T-helper 22 cell (primary cell): ENCODE measurements at places on chromosomes 2 and 18.

DNA sequence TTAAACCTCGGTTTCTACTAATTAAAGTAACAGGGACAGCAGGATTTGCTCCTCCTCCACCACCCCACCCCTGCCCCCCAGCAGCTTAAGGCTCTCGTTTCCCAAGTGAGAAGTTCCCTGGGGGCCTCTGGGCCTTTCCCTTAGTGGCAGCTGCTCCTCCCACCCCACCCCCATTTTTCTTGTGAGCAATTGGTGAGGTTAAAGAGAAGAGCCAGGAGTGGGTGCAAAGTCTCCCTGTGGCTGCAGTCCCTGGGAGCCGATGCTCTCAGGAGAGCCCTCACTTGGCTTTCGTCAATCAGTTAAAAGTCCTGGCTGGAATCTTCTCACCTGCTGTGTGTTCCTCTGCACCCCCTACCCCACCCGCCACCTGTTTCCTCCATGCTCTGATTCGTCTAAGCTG is 48.7 kb upstream of the AGAP1 start:
- DNase-seq = no peak

DNA sequence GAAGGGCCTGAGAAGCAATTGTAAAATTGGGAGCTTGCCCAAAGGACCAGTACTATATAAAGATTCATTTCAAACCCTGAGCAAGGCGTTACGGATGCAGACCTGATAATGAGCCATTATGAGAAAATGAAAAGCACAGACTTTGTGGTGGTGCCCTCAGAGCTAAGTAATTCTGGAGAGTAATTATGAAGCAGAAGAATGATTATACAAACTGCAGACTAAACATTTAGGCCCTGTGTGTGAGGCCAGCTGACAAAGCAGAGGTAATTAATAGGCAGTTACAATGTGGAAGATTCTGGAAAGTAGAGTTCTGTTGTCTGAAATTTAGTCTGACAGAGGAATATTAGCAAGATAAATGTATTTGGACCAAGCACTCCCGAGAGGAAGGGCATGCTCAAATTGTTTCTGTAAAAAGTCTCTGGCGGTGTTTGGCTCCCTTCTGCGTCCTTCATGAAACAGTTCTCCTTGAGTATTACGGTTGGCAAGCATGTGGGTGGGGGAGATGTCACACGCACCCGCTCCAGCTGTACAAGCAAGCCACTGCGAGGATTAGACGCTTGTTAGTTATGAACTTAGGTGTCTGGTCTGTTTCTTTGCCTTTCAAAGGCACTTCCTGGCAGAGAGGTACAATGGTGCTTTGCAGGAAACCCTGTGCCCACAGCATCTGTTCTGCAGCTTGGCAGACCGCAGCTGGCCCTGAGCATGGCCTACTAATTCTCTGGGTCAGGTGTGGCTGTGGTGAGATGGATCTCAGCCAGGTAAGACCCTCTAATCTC is 45.5 kb downstream of the CDC42EP3 start:
- DNase-seq = peak; percentile 55

DNA sequence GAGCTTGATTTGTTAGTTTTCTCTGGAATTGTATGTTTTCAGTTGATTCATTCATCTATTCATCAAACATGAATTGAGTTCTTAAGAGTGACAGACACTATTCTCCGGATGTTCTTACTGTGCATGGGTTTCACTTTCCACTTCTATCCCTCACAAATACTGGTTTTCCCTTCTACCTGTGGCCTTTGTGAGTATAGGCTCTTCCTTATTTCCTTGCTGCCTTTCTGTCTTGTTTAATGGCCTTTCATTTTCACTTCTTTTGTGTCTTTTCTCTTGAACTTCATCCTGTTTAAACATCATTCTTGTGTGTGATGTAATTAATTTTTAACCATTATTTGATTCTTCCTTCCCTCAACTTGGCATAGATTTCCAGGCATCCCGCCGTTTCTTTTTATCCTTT is 90.7 kb downstream of the CRIM1 start:
- no peak for DNase-seq

DNA sequence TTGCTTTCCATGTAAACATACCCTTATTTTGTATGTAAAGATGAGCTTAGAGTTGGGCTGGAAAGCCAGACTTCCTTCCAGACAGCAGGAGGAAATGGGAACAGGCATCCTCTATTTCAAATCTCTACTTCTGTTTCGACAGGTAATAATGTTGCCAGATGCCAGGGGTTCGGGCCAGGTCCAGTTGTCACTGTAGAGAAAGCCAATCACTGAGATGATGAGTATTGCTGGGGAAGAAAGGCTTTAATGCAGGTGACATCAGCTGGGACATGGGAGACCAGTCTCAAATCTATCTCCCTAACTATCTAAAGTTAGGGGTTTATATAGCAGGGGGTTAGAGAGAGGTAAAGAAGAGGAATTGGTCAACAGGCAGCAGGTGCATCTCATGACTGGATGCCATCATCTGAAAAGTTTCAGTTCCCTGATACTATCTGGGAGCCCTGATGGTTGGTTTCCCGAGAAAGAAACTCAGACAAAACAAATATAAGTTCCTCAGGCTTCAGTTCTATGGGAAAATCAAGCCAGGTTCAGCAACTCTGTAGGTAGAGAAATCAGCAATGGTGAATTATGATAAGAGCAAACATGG is 9.3 kb upstream of the MTCL1 start:
- DNase-seq = no peak

DNA sequence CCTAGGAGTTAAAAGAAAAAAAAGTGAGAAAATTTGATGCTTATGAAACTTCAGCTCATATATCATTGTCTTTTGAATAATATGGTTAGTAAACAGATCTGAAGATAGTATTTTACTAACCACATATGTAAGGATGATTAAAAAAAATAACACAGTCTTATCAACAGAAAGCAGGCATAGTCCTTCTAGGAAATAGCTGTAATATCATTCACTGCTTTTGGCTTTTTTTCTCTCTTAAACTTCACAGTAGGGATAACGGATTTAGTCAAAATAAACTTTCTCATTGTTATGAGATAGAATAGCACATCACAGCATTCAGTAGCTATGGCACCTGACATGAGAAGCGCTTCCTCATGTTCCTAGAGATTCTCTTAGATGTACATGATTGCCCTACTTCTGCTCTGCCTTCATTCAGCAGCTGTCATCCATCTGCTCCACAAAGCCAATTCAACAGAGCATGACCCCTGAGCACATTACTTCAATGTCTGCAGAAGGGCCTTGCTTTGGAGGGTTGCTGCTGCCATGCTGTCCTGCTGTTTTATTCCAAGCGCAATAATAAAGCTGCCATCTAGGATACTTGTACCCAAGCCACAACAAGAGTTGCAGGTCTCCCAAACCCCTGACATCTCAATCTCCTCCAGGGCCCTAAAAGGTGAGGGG is 67.0 kb downstream of the TTC21B start:
- no peak for DNase-seq

GRCh38 chr2:194301946-194302345 is 1355.1 kb upstream of the SLC39A10 start:
- no peak for DNase-seq

GRCh38 chr18:49127471-49128190 is 176.9 kb upstream of the SMAD7 start:
- DNase-seq = no peak

GRCh38 chr2:45897842-45898241 is 246.4 kb downstream of the PRKCE start:
- no peak for DNase-seq

DNA sequence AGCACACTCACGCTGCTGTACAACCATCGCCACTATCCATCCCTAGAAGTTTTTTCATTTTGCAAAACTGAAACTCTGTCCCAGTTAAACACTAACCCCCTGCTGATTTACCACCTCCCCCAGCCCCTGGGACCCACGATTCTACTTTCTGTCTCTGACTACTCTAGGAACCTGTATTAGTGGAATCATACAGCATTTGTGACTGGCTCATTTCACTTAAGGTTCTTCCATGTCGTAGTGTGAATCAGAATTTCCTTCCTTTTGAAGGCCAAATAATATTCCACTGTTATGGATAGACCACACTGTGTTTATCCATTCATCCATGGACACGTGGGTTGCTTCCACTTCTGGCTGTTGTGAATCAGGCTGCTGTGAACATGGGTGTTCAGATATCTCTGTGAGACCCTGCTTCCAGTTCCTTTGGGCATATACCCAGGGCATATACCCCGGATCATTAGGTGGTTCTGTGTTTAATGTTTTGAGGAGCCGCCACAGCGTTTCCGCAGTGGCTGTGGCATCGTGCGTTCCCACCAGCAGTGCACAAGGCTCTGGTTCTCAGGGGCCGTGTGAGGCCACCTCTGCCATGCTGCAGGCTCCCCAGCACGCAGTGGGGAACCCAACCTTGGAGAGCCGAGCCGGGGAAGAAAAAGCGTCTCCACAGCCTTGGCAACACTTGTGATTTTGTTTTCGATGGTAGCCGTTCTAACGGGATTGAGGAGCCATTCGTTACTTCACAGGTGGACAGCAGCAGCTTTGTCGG is 10.1 kb downstream of the RAMP1 start:
- DNase-seq = no peak

GRCh38 chr2:155748131-155748530 is 584.4 kb downstream of the NR4A2 start:
- no peak for DNase-seq

DNA sequence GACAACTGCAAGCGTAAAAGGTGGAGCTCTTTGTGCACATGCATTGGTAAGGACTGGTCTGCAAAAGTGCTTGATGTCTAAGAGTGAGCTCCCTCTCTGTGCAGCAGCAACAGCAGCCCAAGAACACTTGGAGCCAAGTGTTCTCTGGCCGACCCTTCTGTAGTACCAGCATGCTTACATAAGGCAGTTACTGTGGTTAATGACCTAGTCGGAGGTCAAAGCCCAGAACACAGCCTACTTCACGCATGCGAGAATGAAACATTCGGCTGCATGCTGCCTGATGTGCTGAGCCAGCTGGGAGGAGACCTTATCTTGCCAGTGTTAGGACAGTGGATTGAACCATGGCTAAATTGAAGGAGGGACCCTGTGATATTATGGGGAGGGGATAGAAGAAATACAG is 21.3 kb downstream of the NCAPH start:
- no peak for DNase-seq

GRCh38 chr18:74081966-74082741 is 65.5 kb downstream of the FBXO15 start:
- DNase-seq = peak; percentile 6

- DNase-seq = no peak
Observed at GRCh38 chr2:238004077-238004830, 37.4 kb downstream of the UBE2F start.

GRCh38 chr2:214536625-214537024 is 125.8 kb downstream of the VWC2L start:
- no peak for DNase-seq

DNA sequence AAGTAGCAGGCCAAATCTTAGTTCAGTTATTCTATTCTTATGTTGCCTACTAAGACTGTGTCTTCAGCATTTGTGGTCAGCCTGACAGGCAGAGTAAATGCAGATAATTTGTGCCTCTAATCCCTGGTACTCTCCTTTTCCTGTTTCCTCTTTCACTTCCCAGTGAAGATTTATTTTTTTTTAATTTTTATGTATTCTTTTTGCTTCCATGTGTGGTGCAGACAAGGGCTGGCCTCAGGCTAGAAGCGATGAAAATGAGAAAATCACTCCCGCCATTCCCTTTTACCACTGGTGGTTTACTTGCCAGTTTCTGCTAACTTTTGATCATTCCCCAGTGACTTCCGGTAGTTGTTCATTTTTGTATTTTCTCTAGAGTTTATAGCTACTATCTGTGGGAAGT is 30.9 kb downstream of the DSEL start:
- no peak for DNase-seq

DNA sequence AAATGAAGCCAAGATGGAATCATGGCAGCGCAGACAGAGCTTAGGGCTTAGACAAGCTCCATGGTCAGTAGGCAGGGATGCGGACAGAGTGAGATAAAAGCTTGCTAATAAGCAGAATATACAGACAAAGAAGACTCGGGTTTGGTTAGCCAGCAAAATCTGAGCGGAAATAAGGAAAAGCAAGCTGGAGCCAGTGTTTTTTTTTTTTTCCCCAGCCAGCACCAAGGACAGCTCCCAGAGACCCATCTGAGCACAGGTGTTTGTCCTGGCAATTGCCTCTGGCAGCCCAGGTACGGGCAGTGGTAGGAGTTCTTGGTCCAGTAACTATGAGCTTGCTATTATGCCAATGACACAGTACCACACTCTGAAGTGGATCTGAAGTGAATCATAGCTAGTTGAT is 187.6 kb downstream of the ADCYAP1 start:
- DNase-seq = no peak

- DNase-seq = no peak
Observed at GRCh38 chr2:224572338-224572737, 12.8 kb downstream of the CUL3 start.

DNA sequence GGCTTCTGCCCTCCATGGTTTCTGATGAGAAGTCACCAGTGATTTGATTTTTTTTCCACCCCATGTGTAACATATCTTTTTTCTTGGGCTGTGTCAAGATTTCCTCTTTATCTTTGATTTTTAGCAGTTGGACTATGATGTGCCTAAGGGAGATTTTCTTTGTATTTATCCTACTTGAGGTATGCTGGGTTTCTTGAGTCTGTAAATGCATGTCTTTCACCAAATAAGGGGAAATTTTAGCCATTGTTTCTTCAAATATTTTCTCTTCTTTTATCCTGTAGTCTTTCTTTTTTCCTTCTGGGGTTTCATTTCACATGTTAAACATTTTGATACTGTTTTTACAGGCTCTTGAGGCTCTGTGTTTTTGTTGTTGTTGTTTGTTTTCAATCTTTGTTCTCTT is 33.7 kb upstream of the PLB1 start:
- no peak for DNase-seq

DNA sequence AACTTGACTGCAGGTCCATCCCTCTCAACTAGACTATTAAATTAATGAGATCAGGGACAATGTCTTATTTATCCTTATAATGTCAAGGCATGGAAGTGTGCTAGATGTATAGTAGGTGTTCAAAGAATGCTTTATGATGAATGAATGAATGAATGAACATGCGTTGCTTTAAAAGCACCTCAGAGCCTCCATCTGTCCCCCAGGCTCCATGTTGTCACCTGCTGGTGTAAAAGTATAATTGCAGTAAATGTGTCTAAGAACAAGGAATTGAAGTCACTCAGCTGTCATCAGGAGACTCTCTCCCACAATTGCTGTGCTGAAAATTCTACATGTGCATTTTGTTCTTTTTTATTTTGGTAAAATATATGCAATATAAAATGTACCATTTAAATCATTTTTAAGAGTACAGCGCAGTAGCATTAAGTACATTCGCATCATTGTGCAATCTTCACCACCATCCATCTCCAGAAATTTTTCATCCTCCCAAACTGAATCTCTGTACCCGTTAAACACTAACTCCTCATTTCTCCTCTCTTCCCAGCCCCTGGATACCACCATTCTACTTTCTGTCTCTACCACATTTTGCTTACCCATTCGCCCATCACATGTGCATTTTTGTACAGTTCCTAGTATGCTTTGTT is 52.6 kb downstream of the GNAL start:
- DNase-seq = no peak
